Natural killer cell (primary cell): ENCODE measurements at places on chromosomes 4 and X.

DNA sequence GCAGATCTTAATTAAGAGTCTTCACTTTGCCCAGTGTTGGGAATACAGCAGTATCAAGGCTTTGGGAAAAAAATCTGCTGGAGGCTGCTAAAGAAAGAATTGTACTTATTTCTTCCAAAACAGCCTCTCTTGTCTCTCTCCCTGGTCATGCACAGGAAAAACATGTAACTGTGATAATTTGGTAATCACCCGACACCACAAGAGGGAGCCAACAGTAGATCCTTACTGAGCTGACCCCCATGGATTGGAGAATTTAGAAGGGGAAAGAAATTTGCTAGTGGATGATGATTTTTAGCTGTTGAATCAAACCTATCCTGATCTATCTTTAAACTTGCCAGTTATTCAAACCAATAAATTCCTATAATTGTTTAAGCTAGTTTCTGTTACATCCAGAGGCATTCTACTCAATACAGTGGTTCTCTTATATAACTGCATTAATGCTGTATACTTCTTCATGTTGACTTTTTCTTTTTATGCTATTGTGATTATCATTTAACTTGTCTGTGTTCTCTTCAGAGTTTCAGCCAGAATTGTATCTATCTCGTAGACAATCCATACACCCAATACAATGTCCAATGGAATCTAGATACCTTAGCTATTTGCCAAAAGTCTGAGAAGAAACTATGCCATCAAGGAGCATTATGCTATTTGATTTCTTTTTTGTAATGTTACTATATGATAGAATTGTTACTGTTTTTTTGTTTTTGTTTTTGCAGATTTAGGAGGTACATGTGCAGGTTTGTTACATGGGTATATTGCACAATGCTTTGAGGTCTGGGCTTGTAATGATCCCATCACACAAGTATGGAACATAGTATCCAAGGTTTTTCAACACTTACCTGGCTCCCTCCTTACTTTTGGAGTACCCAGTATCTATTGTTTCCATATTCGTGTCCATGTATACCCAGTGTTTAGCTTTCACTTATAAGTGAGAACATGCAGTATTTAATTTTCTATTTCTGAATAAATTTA, 31.3 kb upstream of the ARHGEF38 start:
- no peak for DNase-seq

GRCh38 chr4:4720646-4721045, 138.8 kb upstream of the MSX1 start:
- DNase-seq: no peak

DNA sequence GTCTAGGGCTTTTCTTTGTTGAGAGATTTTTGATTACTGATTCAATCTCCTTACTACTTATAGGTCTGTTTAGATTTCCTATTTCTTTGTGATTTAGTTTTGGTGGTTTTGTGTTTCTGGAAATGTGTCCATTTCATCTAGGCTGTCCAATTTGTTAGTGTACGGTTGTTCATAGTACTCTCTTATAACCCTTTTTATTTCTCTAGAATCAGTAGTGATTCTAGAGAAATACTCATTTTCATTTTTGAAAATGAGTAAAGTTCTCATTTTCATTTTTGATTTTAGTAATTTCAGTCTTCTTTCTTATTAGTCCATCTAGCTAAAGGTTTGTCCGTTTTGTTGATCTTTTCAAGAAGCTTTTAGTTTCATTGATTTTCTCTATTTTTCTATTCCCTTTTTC, 7.5 kb downstream of the IL13RA1 start:
- no peak for DNase-seq

GRCh38 chr4:19675172-19675811, 576.4 kb upstream of the SLIT2 start:
- no peak for DNase-seq

DNA sequence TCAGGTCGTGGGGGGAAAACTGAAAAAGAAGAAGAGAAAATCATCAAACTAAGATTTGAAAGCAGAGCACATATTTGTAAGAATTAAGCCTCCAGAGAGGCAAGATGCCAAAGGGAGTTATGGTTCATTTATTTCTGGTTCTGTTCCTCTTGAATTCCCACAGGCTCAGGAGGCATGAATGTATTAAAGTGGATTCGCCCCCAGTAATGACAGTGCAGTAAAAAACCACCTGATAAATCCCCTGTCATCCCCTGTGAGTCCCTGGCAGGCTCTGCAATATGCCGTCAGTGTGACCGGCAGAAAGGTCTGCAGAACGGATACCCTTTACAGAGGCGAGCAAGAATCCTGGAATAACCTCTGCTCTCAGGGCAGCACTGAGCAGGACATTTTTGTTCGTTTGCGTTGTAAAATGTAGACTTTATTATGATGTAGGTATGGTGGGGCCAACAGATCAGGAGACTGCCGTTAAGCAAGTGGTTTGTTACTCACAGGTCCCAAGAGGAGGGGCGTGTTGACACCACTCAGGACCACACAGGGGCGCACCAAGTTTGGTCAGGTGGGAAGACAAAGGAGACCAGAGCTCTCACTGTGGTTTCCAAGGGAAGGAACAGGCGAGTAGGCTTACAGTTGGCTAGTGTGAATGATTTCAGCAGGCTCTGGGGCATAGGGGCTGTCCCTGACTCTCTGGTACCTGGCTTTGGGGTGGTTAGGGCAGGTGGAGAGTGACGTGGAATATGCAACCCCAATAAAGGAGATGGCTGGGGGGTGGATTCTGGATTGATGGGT, 75.3 kb downstream of the DHRSX start:
- DNase-seq: no peak

GRCh38 chr4:40856277-40856839, 106.6 kb downstream of the NSUN7 start:
- DNase-seq: no peak

DNA sequence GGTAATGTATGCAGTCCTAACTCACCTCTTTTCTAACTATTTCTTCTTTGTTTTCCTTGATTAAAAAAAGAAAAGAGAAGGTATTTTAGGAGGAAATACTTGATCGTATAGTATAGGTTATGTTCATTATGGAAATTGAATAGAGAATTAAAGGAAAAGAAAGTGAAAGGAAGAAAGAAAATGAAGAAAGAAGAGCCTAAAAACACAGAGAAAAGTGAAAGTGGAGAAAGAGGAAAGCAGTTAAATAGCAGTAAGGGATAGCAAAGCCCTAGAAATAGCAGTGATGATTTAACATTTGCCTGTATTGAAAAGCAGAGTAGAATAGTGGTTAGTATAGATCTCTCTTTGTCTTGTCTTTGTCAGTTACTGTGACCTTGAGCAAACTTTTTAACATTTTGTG, 37.0 kb downstream of the MRPL1 start:
- DNase-seq: no peak

GRCh38 chrX:9610771-9611392, 146.0 kb downstream of the TBL1X start:
- DNase-seq: no peak

GRCh38 chrX:68098431-68098830, 334.9 kb downstream of the OPHN1 start:
- no peak for DNase-seq

DNA sequence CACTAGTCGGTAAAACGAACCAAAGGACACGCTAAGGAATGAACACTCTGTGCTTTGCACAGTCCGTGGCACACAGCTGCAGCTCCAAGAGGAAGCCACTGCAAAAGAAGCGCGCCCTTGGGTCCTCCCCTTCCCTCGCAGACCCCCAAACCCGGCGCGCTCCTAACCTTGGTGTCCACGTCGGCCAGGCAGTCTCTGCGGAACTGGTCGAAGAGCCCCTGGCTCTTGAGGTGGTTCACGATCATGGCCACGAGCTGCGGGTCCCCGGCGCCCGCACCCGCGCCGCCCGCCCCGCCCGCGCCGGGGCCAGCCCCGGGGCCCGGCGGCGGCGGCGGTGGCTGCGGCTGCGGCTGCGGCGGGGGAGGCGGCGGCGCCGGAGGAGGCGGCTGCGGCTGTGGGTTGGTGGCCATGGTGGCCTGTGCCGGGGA, 333 bp downstream of the BOD1L1 start:
- DNase-seq: no peak

GRCh38 chr4:17236686-17237085, 275.2 kb downstream of the QDPR start:
- DNase-seq: no peak
